ENCODE measurements at places on chromosomes 7 and 10. TPM values are rescaled to one million over a fixed set of nuclear protein-coding genes. Genes with fewer than 3 reads are reported as not detected.

GRCh38 chr10:69411476-69411875, 5.2 kb downstream of the TACR2 start:
- peaks cover 13% of the 10 kb centered on the region for H3K4me1 ChIP-seq
- no peaks in the 10 kb centered on the region for H3K27me3 ChIP-seq
- no peak overlapping the region for H3K27ac ChIP-seq

- H3K4me3 ChIP-seq: no peak overlapping the region
- H3K27me3 ChIP-seq: no peaks in the 10 kb centered on the region
- no peaks in the 10 kb centered on the region for H3K36me3 ChIP-seq
- no peaks in the 10 kb centered on the region for H3K4me1 ChIP-seq
These were observed 374.8 kb downstream of the SEMA3D start for GRCh38 chr7:84812021-84812420.

DNA sequence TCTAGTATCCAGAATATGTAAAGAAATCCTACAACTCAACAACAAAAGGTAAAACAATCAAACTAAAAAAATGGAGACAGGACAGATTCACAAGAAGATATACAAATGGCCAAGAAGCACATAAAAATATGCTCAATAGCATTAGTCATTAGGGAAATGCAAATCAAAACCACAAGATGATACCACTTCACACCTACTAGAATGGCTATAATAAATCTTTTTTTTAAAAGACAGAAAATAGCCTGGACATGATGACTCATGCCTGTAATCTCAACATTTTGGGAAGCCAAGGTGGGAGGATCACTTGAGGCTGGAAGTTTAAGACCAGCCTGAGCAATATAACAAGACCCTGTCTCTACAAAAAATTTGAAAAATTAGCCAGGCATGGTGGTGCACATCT, 27.9 kb upstream of the CHCHD3 start:
- no peak overlapping the region for H3K4me3 ChIP-seq
- H3K36me3 ChIP-seq: no peaks in the 10 kb centered on the region
- no peak for DNase-seq
- H3K27me3 ChIP-seq: no peaks in the 10 kb centered on the region

DNA sequence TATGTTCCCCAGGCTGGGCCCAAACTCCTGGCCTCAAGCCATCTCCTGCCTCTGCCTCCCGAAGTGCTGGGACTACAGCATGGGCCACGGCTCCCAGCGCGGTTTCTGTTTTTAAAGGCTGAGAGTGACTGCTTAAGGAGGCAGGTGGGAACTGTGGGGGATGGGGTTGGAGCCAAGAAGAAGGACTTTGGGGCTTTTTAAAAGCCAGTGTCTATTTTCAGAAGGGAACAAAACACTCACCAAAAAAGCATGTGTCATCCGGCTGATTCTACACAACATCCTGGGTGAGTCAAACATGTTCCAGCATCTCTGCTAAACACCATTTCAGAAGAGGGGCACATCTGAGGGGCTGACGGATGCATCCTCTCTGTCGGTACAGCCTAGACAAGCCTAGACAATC, 824.5 kb downstream of the TYW1 start:
- H3K4me1 ChIP-seq: no peaks in the 10 kb centered on the region
- H3K36me3 ChIP-seq: no peaks in the 10 kb centered on the region
- H3K27me3 ChIP-seq: no peaks in the 10 kb centered on the region
- no peak overlapping the region for H3K27ac ChIP-seq

FGFR2 gene
- 56.0 TPM for total RNA-seq

- no peak overlapping the region for H3K4me3 ChIP-seq
- no peaks in the 10 kb centered on the region for H3K36me3 ChIP-seq
- peaks cover 6% of the 10 kb centered on the region for H3K4me1 ChIP-seq
- H3K27me3 ChIP-seq: no peaks in the 10 kb centered on the region
- DNase-seq: no peak
- H3K27ac ChIP-seq: no peak overlapping the region
These were observed 59.1 kb upstream of the INPP5A start for GRCh38 chr10:132478341-132479023.

FAM131B gene
- 0.26 TPM for total RNA-seq

All from body of pancreas (tissue), 4 donors.